ENCODE measurements at places on chromosomes 12 and 14.

DNA sequence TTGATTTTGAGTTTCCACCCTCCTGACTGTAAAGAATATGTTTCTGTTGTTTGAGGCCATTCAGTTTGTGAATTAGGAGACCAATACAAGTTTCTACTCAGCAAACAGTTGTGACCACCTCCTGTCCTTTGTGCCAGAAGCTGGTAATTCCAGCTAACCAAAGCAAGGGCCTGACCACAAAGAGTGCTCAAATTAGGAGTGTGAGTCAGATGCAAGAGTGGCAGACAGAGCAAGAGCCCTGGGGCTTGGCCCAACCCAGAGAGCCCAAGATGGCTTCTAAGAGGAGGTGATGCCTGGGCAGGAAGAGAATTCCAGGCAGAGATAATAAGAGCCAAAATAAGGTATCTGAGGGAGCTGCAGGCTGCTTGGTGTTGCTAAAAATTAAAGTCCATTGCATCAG lies 77.7 kb upstream of the C14orf132 start:
- DNase-seq: no peak

DNA sequence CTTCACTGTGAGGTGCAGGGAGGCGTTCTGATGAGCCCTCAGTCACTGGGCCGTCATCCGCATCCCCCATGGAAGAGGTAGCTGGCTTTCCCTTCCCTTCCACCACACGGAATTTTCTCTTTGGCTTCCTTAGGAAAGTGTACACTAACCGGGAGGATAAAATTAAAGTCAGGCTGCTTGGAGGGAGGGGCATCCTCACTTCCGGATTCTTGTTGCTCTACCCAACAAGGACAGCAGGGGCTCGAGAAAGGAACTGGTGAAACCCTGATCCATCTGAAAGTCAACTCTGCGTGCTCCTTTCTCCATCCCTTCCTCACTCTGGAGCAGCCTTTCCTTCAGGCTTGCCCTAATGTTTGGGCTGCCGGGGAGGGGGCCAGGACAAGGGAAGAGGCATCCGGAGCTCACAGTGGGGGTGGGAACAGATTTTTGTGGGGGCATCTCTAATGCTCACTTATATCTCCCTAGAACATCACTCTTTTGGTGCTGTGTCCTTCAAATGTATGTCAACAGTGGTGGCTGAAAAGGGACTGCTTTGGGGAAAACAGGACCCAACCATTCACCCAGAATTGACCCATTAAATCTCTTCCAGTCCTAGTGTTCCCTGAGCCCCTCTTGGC lies 101.4 kb upstream of the FKBP4 start:
- DNase-seq: no peak

- peak; percentile 21 for DNase-seq
Measured at GRCh38 chr14:74763803-74764531, 851 bp downstream of the YLPM1 start.

- no peak for DNase-seq
Measured at GRCh38 chr14:39974036-39974435, 541.8 kb upstream of the FBXO33 start.

DNA sequence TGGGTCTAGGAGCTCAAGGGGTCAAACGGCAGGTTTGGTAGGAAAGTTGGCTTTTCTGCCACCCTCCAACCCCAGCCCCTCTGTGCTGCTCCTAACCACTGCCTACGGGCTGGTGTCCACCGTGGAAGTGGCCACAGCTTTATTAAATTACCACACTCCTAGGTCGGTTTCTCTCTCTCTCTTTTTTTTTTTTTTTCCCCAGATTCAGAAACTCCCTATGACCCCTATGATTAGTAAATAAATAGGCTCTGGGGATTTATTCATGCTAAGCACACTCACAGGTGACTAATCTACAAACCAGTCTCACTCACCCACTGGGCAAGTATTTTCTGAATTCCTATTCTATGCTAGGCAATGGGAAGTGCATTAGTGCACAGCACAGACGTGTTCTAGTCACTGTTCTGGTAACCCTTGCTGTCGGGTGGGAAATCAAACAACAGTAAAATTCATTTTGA lies 8.7 kb upstream of the DDX47 start:
- no peak for DNase-seq

GRCh38 chr12:2405039-2405438 lies 352.3 kb downstream of the CACNA1C start:
- DNase-seq: no peak

GRCh38 chr14:32590157-32590556 lies 261.1 kb downstream of the AKAP6 start:
- DNase-seq: no peak
